Thoracic aorta (tissue), 2 donors: ENCODE measurements at places on chromosomes 6 and 20.

- DNase-seq, result no peak
Measured at GRCh38 chr6:37513576-37513975, 13.9 kb upstream of the CCDC167 start.

GRCh38 chr6:14537030-14537429, 419.5 kb downstream of the CD83 start:
- DNase-seq, result no peak

DNA sequence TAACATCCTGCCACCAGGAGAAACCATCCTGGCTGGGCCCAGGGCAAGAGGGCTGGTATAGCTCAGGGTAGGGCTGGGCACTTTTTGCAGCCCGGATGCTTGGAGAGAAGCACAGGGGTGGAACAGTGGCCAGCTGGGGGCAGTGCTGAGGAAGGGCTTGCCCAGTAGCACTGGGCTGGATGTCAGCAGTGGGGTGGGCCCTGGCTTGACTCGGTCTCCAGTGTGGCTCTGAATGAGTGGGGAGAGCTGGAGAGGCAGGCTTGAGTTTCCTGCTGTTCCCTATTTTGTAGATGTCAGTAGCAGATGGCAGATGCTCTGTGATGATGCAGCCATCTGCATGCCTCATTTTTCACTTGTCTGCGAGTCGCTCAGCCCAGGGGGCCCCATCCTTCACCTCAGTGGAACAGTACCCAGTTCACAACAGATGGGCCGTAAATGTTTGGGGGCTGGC, 56.3 kb upstream of the TULP1 start:
- no peak for DNase-seq

DNA sequence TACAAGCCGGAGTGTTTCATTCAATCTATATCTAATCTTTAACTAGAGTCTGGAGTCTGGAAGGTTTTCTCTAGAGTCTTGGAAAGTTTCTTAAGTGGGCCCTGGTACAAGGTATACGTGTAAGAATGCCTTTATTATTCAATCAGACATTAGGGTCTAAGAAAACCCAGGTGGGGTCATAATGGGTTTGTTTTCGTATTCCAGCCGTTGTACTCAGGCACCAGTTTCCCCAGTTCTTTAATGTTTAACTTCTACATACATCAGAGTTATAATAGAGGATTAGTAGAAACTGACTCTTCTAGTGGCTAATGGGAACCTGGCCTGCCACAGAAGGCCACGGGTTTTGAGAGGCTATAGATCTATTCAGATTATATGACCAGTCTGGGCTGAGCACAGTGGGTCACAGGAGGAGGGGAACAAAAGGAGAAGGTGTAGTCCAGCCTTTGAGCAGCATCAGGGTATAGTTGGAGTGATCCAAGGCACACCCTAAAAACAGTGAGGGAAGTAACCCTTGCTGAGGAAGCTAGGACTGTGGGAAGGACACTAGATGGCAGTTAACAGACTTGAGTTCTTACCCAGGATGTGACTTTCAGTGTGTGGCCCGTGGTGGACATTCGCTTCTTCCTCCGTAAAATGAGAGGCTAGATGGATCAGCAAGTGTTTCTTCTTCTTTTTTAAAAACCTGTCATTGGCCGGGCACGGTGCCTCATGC, 15.5 kb downstream of the FAM83B start:
- no peak for DNase-seq

- no peak for DNase-seq
Measured at GRCh38 chr20:272718-273117, 15.2 kb downstream of the DEFB132 start.

GRCh38 chr6:70164556-70164955, 138.3 kb downstream of the COL9A1 start:
- no peak for DNase-seq

DNA sequence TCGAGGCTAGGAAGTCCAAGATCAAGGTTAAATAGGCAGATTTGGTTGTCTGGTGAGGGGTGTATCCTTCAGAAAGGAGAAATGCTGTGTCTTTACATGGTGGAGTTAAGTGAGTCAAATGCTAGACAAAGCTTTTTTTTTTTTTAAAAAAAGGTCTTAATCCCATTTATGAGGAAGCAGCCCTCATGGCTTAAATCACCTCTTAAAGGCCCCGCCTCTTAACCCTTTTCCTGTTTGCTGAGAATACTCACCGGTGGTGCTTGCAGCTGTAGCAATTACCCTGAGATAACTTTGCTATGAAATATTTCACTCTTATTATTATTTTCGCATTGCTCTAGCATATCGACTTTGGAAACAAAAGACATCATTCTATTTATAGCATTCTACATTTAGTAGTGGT, 30.8 kb downstream of the FBXO30 start:
- DNase-seq, result no peak

DNA sequence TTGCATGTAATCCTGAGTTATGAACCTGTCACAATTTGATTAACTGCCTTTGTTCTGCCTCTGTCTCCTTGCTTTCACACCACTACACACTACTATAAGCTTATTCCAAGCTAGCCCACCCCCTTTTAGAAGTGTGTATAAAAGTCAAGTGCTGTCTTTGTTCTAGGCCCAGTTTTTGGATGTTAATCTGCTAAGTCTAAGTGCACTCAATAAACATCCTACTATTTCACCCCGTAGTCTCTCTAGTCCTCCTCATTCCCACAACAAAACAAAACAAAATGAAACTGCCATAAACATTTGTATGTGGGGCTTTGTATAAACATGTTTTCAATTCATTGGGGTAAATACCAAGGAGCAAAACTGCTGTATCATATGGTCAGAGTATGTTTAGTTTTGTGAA, 16.1 kb upstream of the SPACA1 start:
- no peak for DNase-seq

DNA sequence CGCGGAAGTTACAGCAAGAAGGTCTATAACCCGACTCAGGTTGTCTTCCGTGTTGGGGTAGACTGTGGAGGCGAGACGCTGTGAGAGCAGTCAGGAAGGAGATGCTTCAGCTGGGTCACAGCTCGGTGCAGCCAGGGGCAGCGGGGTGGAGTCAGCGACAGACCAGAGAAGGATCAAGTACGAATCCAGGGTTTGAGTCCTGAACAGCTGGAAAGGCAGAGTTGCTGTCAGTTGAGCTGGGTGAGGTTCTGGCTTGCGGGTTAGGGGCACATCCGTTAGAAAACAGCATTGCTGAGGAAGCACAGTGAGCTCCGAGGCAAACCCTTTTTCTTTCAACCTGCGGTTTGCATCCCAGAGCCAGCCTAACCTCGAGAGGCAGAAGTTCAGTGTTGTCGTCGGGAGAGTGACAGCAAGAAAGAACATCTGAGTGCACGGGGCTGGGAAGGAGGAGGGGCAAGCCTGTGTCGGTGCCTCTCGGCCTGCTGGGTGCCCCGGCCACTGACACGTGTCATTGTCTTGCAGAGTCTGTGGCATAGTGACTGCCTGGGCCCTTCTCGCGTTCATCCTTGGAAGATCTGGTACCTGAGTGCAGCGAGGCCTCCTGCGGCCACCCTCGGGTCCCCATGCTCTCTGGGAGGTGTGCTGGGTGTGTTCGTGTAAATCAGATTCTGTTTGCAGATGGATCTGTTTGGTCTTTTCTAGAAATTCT, 20.0 kb downstream of the PNLDC1 start:
- no peak for DNase-seq

DNA sequence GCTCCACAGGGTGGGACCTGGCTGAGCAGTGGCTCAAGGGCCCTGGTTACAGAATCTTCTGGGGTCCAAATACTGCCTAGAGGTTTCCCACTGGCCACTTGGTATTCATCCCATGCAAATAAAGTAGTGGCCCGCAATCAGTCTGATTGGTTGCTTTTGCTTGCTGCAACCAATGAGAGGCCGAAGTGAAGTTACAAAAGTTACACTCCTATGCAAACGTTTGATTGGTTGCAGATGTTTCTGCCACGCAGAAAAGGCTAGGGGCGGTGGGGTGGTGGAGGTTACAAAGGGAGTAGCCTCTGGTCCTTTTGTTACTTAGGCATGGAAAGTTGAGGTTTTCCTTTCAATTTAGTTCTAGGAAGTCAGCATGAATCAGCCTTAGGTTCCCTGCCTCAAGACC, 3.6 kb upstream of the NHLRC1 start:
- no peak for DNase-seq

DNA sequence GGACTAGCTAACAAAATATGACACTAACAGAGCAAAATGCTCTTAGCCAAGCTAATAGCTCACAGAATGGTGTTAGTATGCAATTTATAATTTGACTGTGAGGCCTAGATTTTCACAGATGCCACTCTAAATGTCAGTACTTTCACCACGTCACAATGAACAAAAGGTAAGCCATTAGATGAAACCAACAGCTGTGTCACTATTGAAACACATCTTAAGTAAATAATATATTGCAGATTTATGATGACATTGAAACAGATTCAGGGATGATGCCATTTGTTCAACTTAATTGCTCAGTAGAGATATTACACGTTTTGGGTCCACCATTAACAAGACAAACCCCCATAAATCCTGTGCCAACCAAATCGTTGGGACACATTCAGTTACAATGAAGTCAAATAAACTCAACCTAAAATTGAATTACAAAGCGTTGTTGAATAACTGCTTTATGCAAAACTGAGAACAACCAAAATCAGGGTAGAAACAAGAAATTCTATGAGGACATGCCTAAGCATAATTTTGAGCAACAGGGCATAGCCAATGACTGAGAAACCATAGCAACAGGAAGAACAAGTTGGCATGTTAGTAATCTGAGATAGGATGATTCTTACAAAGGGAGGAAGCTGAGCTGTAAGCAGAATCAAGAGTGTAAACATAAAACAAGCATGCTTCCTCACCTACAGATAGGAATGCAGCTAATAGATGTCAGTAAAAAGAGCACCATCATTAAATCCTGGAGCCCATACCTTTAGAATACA, 85.6 kb upstream of the KHDRBS2 start:
- no peak for DNase-seq

DNA sequence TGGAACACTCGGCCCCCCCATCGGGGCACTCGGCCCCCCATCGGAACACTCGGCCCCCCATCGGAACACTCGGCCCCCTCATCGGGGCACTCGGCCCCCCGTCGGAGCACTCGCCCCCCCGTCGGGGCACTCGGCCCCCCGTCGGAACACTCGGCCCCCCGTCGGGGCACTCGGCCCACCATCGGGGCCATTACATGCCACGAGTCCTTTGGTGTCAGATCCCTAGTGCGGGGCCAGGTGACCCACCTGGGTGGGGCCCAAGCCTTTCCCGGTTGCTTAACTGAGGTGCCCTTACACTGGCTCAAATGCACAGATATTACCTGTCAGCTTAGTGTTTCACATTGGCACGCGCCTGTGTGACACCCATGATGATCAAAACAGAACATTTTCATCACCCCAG, 95.9 kb downstream of the TAF4 start:
- no peak for DNase-seq

GRCh38 chr6:56347526-56347925, 100.1 kb upstream of the COL21A1 start:
- DNase-seq, result no peak

- DNase-seq, result no peak
Measured at GRCh38 chr6:100336876-100337275, 127.8 kb downstream of the SIM1 start.

- no peak for DNase-seq
Measured at GRCh38 chr6:142373268-142374090, 71.7 kb downstream of the ADGRG6 start.

DNA sequence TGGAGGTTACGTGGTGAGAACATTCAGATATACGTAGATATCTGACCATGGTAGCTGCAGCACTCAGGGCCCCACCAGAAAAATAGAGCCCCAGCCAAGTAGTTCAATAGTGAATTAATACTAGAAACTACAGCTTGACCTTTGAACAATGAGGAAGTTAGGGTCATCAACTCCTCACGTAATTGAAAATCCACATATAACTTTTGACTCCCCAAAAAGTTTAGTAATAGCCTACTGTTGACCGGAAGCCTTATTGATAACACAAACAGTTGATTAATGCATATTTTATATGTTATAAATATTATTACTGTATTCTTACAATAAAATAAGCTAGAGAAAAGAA, 117.9 kb downstream of the SNX5 start:
- DNase-seq, result no peak

- DNase-seq, result no peak
Measured at GRCh38 chr6:75368151-75368779, 83.7 kb upstream of the TMEM30A start.

DNA sequence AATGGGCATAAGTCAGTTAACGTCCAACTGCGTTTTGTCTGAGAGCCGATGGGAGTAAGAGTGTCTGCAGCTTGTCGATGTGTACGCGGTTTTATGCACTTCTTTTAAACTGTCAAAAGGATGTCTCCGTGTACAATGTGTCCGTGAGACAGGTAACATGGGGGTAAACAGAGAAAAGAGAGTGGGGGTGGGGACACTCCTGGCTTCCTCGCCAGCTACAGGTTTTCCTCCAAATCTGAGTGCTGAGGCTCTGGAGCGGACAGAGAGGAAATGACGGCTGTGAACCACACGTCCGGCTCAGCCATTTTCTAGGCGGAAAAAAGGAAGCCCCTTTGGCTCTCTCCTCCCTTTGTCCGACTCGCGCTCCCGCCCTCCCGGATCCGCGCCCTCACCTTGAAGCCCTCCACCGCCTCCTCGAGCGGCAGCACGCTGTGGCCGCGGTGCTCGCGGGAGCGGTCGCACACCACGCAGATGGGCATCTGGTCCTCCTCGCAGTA, 916 bp downstream of the TRIM27 start:
- DNase-seq, result no peak

- DNase-seq, result no peak
Measured at GRCh38 chr6:109606359-109606758, 84.6 kb downstream of the AK9 start.

GRCh38 chr6:23370051-23370450, 756.0 kb upstream of the NRSN1 start:
- DNase-seq, result no peak

DNA sequence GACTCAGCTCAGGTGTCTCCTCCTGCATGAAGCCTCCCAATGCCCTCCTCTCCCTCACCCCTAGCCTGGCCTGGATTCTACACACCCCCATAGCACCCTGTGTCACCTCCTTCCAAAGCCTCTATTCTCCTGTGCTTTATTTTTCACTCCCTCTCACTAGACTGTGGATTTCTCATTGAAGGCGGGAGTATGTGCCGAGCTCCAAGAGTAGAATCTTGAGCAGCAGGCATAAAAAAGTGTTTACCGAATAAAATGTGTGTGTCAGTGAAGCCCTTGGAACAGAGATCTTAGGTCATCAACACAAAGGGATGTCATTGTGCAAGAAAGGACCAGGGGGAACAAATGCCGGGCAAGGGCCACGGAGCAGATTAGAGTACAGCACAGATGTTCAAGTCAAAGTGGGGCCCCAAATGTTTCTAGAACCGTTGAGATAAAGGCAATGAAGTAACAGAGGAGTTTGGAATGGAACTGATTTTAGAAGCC, 106.1 kb upstream of the TMEM170B start:
- no peak for DNase-seq

DNA sequence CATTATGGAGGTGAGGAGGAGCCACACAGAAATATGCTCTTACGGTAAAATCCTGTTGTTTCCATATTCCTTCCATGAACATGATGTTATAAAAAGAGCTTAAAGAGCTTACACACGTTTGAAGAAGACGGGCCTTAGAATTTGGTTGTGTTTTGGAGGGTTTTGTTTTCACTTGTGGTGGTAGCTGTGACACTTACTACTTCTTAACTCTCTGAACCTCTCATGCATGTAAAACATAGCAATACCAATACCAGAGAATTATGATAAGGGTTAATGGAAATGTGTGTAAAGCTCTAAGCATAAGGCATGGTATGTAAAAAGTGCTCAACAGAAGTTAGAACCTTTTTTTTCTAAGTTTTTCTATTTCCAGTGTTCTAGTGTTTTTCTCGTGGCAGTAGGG, 256.1 kb upstream of the KCNQ5 start:
- no peak for DNase-seq
